Activated CD4-positive, alpha-beta T cell treated with anti-CD3 and anti-CD28 coated beads, Interleukin-2, amount 10 ng/mL, durations not matched to agents 7 days and 5 days (primary cell): ENCODE measurements at places on chromosomes 5 and 9. TPM values are rescaled to one million over a fixed set of nuclear protein-coding genes. Genes with fewer than 3 reads are reported as not detected.

ARSB gene
- 10.4 TPM for total RNA-seq

DDX46 gene
- 70.0 TPM for total RNA-seq

CENPK gene
- total RNA-seq = 108 TPM

AQP7 gene
- 0.23 TPM for total RNA-seq

UBTD2 gene
- 11.5 TPM for total RNA-seq

SPATA31A6 gene
- not detected for total RNA-seq

TERT gene
- total RNA-seq = 3.4 TPM

PCDHGA6 gene
- not detected for total RNA-seq

MRPS30 gene
- 37.8 TPM for total RNA-seq

TSTD2 gene
- total RNA-seq = 17.2 TPM

ZNF354B gene
- total RNA-seq = 17.9 TPM

OR1K1 gene
- not detected for total RNA-seq

CER1 gene
- not detected for total RNA-seq

CDKN2B gene
- total RNA-seq = 0.65 TPM

FAM169A gene
- 3.6 TPM for total RNA-seq

ZBED3 gene
- total RNA-seq = 0.47 TPM

SPDL1 gene
- 45.7 TPM for total RNA-seq

ACOT12 gene
- total RNA-seq = not detected

FGF1 gene
- not detected for total RNA-seq

ANAPC2 gene
- 61.3 TPM for total RNA-seq

C5orf58 gene
- total RNA-seq = not detected

CARTPT gene
- not detected for total RNA-seq

CLTA gene
- total RNA-seq = 158 TPM

PAPPA gene
- total RNA-seq = not detected

IFNE gene
- not detected for total RNA-seq

PLPP7 gene
- 0.21 TPM for total RNA-seq

OR1Q1 gene
- not detected for total RNA-seq

ANKRD18B gene
- 0.97 TPM for total RNA-seq

TYRP1 gene
- not detected for total RNA-seq

PCDHB1 gene
- not detected for total RNA-seq

PLPP1 gene
- total RNA-seq = 18.3 TPM

NR5A1 gene
- total RNA-seq = not detected

FCN1 gene
- not detected for total RNA-seq
